Left ventricle myocardium superior (tissue), 1 donor: ENCODE measurements at places on chromosomes 11 and 22. TPM values are rescaled to one million over a fixed set of nuclear protein-coding genes. Genes with fewer than 3 reads are reported as not detected.

- DNase-seq, result no peak
Measured at GRCh38 chr11:109147726-109148125, 274.3 kb upstream of the C11orf87 start.

DNA sequence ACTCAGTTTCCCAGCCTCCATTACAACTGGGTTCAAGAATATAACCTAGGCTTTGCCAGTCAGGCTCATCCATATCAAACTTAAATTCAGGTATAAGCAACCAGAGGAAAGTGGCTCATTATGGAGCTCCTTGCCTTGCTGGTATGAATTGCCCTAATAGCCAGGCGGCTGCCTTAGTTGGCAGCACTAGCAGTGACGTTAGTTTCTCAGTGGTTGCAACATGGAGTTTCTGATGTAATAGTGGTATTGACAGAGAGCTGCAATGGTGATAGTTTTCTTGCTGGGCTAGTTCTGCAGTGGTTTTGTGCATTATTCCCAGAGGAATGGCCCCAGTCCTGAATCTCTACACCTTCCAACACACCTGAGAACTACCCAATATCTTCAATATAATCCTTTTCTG, 3.8 kb upstream of the TMEM123 start:
- no peak for DNase-seq

DNA sequence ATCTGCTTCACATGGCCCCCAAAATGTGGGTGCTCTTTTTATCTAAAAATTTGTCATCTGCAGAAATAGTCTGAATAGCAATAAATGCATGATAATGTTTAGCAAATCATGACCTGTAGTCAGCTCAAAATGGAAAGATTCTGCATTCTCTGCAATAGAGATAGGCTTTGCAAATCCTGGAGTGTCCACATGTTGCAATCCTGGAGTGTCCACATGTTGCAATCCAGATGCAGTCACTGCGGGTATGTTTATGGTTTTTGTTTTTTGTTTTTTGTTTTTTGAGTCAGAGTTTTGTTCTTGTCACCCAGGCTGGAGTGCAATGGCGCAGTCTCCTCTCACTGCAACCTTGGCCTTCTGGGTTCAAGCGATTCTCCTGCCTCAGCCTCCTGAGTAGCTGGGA, 20.2 kb upstream of the LRRC32 start:
- no peak for DNase-seq

DNA sequence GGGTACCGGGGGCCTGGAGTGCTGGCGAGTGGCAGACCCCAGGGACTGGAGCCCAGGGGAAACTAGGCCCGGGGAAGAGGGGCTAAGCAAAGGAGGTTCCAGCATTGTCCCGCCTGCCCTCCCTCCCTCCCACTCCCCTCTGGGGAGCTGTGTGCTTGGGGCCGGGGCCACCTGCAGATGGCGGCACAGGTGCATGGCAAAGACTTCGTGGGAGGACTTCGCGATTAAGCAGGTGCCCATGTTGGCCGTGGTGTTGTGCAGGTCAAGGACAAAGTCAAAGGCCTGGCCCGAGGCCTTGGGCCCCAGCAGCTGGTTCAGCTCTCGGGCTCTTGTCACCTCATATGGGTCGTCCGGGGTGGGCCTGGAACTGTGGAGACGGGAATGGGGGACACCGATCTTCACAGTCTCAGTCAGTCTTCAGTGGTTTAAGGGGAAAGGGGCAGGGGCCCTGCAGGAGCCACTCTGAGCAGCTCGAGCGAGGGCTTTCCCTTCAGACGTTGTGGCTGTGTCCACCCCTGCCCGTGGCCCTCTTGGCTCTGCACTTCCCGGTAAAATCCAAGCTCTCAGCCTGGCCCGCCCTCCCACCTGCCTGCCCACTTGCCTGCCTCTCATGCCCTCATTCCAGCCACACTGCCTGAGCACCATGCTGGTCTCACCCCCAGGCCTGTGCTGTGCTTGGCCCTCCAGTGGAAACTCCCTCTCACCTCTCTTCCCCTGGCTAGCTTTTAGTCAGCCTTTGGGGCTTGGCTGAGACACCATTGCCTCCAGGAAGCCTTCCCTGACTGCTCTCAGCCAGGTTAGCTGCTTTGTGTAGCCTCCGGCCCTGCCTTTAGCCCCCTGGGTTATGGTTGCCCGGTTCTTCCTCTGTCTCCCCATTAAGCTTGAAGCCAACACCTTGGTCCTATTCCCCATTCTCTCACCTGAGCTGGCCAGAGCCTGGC, 4.7 kb downstream of the ACY3 start:
- no peak for DNase-seq

- no peak for DNase-seq
Measured at GRCh38 chr11:61980783-61981541, 13.5 kb upstream of the FTH1 start.

- DNase-seq, result no peak
Measured at GRCh38 chr11:124195189-124195734, 12.1 kb downstream of the OR10D3 start.

DNA sequence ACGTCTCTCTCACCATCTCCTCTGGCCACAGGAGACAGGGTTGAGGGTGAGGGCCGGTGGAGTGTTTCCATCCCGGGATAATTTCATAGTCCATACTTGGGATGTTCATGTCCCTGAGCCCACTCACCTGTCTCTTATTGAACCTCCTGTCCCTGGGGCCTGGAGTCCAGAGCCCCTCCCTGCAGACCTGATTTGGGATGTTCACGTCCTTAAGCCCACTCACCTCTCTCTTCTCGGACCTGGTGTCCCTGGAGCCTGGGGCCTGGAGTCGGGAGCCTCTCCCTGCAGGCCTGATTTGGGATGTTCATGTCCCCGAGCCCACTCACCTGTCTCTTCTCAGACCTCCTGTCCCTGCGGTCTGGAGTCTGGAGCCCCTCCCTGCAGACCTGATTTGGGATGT, 868.2 kb downstream of the BRD1 start:
- no peak for DNase-seq

DNA sequence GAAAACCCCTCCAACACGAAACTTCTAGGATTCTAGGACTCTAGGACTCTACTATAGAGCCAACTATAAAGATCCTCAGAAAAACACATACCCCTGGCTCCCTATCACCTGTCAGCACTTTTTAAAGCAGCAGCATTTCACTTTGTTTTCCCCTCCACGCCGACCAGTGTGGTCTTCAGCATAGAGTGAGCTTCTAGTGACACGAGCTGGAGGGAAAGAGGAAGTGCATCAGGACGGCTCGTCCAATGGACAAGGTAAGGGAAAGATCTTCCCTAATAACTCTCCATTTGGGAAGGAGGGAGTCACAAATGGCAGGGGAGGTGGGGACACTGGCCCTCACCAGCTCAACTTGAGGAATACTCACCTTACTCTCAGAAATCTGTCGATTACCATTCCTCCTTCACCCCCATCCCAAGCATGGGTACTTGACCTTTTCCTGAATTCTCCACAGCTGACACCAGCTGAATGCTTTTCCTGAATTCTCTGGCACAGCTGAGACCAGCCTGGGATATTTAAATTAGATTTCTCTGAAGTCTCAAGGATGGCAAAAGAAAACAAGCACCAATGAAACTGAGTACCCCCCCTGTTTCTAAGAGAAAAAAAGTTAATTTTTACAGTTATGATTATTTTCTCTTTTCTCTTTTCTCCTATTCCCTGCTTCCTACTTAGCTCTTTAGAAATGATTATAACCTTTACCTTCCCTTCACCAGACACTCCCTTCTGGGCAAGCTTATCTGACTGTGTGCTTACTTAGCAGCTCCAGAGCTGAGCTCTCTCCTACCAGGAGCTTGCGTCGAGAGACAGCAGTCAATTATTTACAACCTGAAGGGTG, 33.3 kb upstream of the NNMT start:
- no peak for DNase-seq

GRCh38 chr22:46129390-46130041, 20.8 kb upstream of the PPARA start:
- DNase-seq, result peak; percentile 87

The SIAE gene
- 77.7 TPM for total RNA-seq

The TRIM29 gene
- 0.50 TPM for total RNA-seq

GRCh38 chr11:5279471-5280090, 9.8 kb upstream of the HBE1 start:
- DNase-seq, result no peak
